ENCODE measurements at places on chromosomes 2 and 18.

- peak; percentile 16 for DNase-seq
Observed at GRCh38 chr2:63569740-63570139, 18.5 kb downstream of the WDPCP start.

DNA sequence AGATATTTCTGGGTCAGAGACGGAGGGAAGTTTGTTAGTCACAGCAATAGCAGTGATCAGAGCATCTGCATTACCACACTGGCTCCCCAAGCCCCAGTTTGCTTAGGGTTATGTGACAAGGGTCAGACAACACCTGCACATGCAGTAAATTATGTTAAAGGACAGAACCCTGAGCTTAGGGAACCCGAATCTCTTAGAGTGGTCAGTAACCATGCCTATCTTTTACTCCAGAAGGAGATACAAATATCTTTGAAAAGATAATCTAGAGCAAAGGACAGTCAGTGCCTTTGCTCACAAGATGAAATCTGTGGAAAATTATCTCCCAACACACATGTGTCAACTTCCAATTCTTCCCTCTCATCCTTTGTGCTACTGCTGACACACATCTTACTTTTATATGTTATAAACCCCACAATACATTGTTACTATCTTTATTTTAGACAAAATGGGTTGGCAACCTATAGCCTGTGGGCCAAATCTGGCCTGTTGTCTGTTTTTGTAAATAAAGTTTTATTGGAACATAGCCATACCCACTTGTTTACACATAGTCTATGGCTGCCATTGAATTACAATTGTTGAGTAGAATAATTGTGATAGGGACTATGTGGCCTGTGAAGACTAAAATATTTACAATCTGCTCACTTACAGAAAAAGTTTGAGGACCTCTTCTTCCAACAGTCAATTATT lies 158.9 kb upstream of the SMAD7 start:
- DNase-seq, result no peak

- no peak for DNase-seq
Observed at GRCh38 chr2:105675841-105676240, 68.9 kb upstream of the NCK2 start.

- no peak for DNase-seq
Observed at GRCh38 chr18:5619376-5619775, 75.6 kb upstream of the EPB41L3 start.

DNA sequence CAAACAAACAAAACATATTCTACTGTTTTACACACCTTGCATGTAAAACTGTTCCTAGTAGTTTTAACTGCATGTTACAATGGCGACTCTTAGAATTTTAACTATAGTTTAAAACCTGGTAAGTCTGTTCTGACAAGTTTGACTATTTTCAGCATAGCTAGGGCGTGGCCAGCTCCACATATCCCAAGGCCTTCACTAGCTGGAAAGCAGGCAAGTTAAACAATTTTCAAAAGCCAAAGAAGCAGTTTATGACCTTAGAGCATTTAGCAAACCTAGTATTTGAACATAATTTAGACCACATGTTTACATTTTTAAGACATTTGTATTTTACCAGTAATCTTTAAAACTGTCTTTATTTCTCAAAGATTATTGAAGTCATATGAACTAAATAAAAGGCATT lies 402.8 kb upstream of the SYT4 start:
- no peak for DNase-seq

- DNase-seq, result no peak
Observed at GRCh38 chr2:20604951-20605381, 45.9 kb downstream of the HS1BP3 start.

DNA sequence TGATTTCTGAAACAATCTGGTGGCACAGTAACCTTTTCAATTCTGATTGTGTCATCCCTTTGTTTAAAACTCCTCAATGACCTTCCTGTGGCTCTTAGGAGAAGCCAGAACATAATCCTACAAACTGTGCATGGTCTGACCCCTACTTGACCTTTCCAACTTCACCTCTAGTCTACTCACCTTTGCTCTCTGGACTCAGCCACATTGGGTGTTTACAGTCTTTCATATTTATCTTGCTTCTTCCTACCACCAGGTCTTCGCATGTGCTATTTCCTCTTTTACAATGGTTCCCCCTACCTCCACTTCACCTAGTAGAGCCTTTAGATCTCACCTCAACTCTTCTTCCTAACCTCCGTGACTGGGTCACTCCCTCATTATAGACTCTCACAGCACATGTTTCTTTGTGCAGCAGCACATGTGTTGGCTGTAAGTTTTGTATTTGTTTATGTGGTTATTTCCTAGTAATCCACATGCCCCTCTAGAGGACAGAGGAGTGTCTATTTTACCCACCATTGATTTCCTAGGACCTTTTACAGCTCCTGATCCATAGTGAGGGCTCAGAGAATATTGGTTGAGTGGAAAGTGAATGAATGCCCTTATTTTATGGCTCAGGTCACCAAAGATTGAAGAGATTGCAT lies 320.8 kb upstream of the MEIS1 start:
- DNase-seq, result no peak

GRCh38 chr2:71045865-71046548 lies 22.4 kb upstream of the NAGK start:
- DNase-seq, result no peak
